ENCODE measurements at places on chromosomes 7 and 10.

DNA sequence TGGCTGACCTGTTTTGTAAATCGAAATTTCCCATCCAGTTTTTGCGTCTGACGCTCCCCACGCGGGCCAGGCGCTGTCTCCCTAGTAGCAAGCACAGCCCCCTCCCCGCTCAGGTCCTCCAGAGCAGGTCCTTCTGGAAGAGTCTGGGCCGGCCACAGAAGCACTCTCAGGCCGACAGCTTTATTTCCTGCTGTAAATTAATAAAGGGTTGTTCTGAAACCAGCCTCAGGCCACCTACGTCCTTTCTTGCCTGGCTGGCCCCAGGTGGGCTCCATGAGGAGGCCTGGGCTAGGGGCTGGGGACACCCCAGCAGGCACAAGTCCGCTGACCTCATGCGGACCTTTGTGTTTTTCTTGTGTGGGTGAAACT is 35.2 kb downstream of the CAMK2B start:
- DNase-seq, result no peak

GRCh38 chr10:120827251-120827875 is 23.8 kb upstream of the WDR11 start:
- no peak for DNase-seq

DNA sequence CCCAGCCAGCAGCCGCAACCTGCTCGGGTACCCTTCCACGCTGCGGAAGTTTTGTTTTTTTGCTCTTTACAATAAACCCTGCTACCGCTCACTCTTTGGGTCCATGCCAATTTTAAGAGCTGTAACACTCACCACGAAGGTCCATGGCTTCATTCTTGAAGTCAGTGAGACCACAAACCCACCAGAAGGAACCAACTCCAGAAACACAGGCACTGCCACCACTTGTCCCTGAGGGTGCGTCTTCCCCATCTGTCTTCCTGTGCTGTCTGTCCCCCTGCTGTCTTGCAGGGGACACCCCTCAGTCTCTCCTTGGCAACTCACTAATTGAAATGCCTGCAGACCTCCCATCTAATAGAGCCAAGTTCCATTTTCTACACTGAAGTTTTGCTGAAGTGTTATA is 48.5 kb upstream of the RSU1 start:
- no peak for DNase-seq

GRCh38 chr10:58275261-58275660 is 6.3 kb downstream of the CISD1 start:
- no peak for DNase-seq

- no peak for DNase-seq
Measured at GRCh38 chr7:24921362-24921679, 58.7 kb downstream of the OSBPL3 start.

GRCh38 chr7:158028290-158028941 is 559.2 kb downstream of the PTPRN2 start:
- DNase-seq, result no peak

DNA sequence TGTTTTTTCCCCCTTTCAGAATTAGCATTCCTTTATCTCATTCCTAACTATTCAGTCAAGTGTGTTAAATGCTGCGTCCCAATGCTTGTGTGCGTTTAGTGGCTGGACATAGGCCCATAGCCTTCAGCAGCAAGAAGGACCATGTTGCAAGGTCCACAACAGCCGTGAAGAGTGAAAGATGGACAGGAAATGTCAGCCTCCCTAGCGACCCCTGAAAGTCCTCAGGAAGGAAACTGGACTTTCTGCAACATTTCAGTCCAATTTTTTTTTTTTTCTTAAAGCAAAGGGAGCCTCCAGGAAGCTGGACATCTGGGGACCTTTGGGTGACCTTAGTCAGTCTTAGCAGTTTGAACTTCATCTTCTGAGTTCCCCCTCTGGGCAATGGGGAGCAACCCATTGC is 550.7 kb upstream of the MGMT start:
- no peak for DNase-seq

DNA sequence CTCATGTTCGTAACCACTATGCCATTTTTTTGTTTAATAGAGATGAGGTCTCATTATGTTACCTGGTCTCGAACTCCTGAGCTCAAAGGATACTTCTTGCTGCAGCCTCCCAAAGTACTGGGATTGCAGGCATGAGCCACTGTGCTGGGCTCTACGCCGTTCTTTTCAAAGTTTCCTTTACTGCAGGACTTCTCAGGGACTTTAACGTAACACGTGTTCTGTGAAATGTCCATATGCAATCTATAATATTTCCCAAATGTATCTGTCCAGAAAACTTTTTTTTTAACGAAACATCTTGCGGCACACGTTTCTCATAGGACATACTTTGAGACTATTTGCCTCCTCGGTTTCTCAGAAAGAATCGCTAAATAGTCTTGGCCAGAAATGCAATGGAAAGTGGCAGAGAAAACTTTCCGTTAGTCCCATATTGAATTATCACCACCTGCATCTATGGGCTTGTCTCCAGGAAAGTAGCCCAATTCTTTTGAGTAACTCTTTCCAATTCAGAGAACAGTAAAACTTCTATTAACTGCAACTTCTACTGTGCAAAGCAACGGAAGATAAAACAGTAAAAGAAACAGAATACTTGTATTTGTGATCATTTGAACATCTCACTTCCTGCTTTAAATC is 96.3 kb downstream of the ELMO1 start:
- no peak for DNase-seq

GRCh38 chr7:158251061-158251965 is 336.3 kb downstream of the PTPRN2 start:
- DNase-seq, result no peak

DNA sequence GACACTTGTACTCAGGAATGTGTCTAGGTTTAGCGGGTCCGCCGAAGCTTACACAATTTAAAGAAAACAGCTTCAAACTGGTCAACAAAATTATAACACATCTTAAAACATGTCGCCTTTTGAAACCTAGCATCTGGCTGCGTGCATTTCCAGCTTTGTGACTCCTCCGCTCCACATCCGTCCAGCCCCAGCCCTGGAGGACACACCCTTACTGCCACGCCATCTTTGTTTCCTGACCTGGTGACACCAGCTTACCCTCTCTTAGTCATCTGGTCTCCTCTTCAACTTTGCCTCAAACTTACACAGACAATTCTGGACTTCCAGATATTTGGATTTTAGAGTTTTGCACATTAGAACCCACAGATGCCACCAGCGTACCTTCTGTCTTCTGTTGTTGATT is 198.7 kb upstream of the VSTM2A start:
- no peak for DNase-seq

DNA sequence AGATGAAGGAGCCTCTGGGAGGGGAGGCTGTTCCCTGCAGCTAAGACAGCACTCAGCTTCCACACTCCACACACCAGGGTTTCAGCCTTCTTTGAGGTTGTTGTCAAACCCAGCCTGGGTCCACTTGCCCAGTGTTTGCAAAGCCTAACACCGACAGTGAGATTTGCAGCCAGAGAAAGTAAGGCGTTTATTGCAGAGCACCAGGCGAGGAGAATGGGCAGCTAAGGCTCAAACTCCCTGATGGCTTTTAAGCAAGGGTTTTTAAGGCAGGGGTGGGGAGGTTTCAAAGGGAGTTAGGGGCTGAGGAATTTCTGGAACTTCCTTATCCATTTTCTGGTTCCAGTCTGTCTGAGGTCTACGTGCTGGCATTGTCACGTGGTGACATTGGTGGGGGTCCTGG is 4.7 kb upstream of the ZNF775 start:
- no peak for DNase-seq

DNA sequence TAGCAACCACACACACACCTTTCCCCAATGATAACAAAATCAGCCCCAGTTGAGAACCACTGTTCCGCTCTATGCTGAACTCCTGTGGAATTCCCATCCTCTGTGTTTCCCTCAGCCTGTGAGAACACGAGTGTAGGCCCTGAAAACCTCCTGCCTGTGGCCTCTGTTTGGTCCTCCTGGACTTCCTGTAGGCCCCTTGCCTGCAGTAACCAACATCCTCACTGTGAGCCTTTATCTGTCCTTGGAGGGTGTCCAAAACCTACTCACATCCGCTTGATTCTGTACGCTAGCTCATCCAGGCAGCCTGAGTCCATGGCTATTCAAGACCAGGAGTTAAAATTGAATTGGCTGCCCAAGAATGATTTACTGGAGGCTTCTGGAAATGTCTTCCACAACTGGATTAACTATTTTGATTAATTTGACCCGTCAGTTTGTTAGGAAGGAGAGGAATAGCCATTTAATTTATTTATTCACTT is 149.8 kb downstream of the AKR1D1 start:
- DNase-seq, result no peak

- no peak for DNase-seq
Measured at GRCh38 chr10:45076891-45077290, 76.2 kb downstream of the ZNF22 start.

DNA sequence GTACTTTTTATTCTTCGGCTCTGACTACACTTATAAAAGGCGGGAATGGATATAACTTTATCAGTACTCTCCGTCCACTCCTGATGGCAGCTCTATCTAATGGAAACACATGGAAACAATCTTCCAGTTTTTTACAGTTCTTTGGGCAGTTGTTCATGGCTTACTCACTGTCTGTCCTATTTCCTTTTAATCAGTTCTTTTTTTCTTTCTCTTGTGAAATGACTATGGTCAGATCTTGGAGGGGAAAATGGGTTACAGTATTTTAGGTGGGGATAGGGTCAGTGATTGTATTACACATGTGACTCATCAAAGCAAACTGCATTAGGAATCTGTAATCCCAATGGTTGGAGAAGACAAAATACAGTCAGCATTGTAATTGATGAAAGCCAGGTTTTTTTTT is 112.4 kb downstream of the BICC1 start:
- DNase-seq, result no peak

DNA sequence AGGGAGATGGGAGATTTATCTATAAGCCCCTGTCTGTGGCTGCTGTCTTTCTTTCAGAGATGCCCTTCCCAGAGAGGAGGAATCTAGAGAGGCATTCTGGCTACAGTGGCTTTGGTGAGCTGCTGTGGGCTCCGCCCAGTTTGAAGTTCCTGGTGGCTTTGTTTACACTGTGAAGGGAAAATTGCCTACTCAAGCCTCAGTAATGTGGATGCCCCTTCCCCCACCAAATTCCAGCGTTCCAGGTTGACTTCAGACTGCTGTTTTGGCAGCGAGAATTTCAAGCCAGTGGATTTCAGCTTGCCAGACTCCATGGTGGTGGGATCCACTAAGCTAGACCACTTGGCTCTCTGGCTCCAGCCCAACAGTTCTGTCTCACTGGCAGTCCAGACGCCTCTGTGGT is 951.6 kb downstream of the CCSER2 start:
- no peak for DNase-seq

DNA sequence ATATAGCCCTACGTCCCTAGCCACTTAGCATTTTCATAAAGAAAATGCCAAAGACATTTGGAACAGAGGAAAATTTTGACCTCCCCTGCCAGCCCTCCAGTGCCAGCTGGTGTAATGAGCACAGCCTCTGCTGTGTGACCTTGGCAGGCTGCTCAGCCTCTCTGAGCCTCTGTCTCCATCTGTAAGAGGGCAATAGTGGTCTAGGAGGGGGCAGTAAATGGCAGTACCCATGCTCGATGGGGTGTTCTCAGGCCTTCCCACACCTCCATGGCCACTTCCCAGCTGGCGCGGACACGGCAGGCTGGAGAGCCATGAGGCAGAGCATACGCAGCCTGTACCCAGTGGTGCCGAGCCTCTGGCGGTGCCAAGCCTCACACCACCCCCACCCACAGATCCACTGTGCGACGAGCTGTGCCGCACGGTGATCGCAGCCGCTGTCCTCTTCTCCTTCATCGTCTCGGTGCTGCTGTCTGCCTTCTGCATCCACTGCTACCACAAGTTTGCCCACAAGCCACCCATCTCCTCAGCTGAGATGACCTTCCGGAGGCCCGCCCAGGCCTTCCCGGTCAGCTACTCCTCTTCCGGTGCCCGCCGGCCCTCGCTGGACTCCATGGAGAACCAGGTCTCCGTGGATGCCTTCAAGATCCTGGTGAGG is 24.0 kb upstream of the CSGALNACT2 start:
- DNase-seq, result no peak

DNA sequence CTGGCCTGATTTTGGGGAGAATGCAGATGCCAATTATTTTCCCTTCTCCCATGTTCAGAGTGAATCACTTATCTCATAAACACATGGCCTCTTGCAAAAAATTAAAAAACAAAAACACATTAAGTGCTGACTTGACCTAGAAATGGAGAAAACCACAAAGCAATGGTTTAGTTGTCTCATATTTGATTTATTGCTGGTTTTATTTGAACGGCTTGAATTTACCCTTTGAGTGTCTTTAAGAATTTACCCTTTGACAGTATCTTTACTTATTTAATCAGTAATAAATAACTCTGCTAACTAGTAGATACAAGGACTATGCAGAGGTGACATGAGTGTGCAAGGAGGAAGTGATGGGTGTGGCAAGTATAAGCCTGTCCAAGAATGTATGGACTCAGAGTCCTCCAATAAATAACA is 68.1 kb upstream of the GSDME start:
- no peak for DNase-seq

DNA sequence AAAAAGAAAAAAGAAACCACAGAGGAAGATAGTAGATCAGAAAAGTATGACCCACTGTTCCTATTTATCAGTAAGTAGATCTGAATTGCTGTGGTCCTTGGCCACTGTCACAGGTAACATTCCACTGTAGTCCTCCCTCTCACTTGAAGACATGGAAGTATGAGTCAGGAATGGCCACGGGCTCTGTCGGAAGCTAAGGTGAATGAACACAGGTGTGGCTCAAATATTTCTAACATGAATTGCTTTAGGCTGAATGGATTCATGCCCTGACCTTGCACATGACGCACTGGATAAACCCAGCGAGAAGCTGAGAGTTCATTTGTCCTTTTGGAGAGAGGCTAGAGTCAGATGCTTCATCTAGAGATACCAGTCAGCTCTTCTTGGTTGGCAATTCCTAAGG is 224.5 kb upstream of the SP8 start:
- DNase-seq, result no peak

DNA sequence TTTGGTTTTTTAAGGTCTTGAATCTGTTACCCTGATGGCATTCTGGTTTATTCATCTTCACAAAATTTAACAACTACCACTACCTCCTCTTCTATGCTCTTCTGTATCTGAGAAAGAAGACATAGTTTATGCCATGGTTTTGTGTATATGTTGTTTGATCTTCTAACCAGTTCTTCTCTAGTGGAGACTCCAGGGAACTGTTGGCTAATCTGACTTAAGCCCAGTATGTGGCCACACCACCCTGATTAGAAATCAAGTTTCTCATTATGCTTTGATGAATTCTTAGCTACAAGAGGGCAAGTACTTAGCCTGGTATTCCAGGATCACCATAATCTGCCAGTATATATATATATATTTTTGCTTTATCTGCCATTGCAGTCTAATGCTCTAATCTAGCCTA is 99.5 kb upstream of the MXI1 start:
- DNase-seq, result no peak

DNA sequence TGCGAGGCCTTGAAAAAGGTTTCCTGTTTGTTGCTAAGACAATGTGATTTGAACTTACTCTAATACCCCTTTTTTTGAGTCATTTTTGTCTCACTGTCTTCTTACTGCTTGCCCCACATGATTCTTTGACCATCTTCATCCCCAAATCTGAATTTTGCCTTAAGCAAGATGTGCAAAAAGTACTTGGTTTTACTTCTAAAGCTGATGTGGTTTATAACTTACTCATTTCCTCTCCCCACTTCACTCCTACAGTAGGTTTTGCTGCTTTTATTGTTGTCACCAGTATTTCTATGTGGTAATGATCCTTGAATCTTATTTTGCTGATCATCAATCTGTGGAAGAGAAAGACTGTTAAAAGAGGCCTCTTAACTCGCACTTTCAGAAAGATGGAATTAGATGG is 396.4 kb downstream of the SDK1 start:
- DNase-seq, result no peak
